ENCODE measurements at places on chromosomes 16 and 17. TPM values are rescaled to one million over a fixed set of nuclear protein-coding genes. Genes with fewer than 3 reads are reported as not detected.

CFAP97D1 gene
- not detected for polyA plus RNA-seq

KRTAP9-9 gene
- polyA plus RNA-seq: not detected

OTOP3 gene
- not detected for polyA plus RNA-seq

PRSS8 gene
- not detected for polyA plus RNA-seq

TMED6 gene
- polyA plus RNA-seq: 0.13 TPM

TBC1D3K gene
- not detected for polyA plus RNA-seq

RHBDL3 gene
- polyA plus RNA-seq: 0.04 TPM

LRRC37A gene
- polyA plus RNA-seq: 3.0 TPM

TMEM219 gene
- polyA plus RNA-seq: 146 TPM

BRIP1 gene
- 6.2 TPM for polyA plus RNA-seq

KCNH4 gene
- 0.02 TPM for polyA plus RNA-seq

DNA sequence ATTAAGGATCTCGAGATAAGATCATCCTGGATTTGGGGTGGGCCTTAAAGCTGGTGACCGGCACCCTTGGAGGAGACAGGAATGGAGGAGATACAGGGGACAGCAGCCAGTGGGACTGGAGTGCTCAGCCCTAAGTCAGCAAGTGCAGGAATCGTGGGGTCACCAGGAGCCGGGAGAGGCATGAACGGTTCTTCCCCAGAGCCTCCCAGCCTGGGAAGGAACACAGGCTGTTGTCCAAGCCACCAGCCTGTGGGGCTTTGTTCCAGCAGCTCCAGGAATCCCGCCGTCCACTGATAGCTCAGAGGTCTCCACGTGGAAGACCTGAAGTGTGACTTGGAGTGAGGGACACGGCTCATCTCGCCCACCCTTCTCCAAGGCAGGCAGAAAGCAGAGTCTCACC, 2.5 kb upstream of the WDR45B start:
- DNase-seq: no peak

- no peak for DNase-seq
These were observed 6.0 kb downstream of the STAC2 start for GRCh38 chr17:39219647-39220154.

DNA sequence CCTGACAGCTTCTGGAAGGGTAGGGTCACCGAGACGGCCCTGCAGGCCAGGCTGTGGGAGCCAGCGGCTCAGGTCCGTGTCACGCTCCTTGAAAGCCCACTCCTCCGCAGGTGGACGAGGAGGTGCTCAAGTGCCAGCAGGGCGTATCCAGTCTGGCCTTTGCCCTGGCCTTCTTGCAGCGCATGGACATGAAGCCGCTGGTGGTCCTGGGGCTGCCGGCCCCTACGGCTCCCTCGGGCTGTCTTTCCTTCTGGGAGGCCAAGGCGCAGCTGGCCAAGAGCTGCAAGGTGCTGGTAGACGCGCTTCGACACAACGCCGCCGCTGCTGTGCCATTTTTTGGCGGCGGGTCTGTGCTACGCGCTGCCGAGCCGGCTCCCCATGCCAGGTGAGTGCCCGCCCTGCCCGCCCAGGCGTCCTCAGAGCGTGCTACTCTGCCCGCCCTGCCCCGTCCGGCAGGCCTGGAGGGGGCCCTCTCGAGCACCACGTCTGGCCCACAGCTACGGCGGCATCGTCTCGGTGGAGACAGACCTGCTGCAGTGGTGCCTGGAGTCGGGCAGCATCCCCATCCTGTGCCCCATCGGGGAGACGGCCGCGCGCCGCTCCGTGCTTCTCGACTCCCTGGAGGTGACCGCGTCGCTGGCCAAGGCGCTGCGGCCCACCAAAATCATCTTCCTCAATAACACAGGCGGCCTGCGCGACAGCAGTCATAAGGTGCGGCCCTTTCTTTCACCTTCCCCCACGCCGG, 1.3 kb downstream of the NAGS start:
- DNase-seq: no peak

- DNase-seq: no peak
These were observed at the start of gene CCR7 for GRCh38 chr17:40564883-40565768. CCR7 (minus strand) TSS chr17:40565472; CDS start chr17:40565409, 63 bp downstream.

DNA sequence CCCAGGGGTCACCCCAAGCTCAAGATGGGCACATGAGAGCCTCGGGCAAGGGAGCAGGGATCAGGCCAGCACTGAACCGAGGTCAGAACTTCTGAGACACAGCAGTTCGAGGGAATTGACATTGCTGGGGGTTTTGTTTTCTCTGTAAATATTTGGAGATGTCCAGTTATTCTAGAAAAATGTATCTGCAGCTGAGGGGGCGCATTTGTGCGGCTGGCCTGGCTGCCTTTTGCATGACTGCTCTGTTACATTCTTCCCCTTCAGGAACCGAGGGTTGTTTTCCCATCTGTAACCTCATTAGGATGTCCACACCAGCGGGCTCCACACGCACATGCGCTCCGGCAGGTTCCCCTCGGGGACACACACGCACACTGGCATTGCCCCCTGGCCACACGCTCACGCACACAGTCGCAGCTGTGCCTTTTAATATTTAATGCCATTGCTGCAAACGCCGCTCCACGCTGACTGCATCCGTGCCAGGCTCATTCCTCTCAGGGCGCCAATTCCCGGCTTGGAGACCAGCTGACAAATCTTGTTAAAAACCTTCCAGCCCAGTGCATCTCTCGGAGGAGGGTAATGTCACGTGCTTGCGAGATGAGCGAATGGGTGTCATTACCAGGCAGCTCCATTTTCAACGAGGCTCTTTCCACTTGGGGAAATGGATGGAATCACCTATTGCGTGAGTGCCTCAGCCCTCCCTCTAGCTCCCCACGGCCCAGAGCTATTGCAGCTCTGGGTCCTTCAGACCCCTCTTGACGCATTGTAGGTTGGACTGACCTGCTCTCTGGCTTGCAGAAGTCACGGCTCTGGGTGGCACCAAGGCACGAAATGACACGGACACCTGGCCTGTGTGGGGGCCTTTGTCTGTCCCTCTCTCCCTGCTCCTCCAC, 13.1 kb downstream of the CCR7 start:
- DNase-seq: peak; percentile 97

- DNase-seq: no peak
These were observed 21.5 kb upstream of the KCNJ16 start for GRCh38 chr17:70053241-70054234.

DNA sequence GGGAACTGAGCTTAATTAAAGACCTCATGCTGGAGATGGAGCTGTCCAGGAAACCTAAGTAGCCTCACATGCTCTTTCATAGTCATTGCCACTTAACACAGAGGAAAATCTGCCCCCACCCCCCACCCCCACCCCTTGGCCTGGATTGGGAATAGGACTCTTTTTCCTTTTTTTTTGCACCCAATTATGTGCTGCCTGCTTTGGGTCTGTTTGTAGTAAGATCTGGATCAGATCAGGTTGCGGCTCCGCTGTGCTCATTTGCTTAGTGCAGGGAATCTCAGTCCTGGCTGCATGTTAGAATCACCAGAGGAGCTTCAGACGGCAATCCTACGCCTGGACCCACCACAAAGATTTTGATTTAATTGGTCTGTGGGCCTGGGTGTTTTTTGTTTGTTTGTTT, 219.0 kb downstream of the UTP18 start:
- no peak for DNase-seq

GRCh38 chr16:73565263-73565662, 517.3 kb upstream of the ZFHX3 start:
- DNase-seq: no peak

GRCh38 chr16:30131869-30132475, 9.0 kb upstream of the MAPK3 start:
- no peak for DNase-seq

DNA sequence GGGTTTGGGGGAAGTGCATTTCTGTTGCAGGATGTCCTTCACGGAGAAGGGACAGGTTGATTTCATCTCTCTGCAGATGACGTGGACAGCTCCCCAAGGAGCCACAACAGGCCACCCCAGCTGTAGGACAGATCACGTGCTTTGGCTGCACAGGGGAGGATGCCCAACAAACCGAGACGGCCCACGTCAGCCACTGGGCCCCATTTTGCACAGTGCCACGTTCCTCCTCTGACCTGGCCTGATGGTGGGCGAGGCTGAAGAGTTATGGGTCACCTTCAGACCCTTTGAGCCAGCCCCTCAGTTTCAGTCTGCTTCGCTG, 9.0 kb upstream of the RHBDL3 start:
- no peak for DNase-seq

DNA sequence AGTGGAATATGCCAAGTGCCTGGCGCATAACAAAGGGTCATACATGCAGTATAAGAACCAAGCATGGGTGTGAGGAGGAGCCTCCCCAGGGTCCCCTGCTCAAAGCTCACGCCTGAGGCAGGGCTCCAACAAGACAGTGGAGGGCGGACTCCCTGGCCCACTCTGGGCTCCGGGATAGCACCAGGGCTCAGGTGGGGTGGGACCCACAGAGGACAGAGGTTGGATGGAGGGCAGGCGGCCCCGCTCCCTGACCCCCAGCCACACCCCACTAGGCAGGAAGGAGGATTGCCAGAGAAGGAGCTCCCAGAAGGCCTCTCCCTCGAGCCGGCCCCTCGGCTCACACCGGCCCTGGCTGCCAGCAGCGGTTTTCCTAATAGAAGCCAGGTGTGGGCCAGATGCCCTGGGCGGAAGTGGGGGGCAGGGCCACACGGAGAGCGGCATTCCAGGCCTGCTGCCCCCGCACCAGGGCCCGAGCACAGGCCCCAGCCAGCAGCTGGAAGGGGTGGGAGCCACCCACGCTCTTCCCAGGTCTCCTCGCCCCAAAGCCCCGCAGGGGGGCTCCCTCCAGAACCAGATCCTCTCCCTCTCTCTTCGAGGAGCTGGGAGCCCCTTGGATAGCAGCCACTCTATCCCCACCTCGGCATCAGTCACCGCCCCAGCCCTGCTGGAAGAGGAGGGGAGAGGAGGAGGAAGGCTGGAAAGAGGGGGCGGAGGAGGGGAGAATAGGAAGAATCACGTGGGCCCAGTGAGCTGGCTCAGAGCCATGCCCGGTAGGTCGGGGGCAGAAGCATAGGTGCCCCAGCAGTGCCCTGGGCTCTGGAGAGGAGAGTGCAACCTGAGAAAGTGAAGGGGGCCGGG, 21.0 kb downstream of the VASN start:
- no peak for DNase-seq

GRCh38 chr16:23535901-23536300, 21.2 kb downstream of the EARS2 start:
- DNase-seq: no peak

DNA sequence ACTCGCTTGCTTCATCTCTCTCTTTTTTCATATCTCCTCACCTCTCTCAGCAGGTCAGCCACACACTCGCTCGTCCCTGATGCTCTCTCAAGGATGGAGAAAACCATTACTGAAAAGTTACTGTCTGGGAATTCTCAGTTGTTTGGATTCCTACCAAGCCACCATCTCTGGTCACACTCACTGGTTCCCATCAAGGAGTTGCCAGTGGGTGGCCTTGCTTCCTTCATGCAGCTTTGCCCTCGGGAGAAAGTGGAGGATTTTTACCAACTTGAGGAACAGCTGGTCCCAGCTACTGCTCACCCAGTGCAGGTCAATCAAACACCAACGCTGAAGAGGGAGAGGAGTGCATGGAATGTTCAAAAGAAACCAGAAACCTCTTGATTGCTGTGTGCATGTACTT, 25.3 kb downstream of the MEOX1 start:
- no peak for DNase-seq

- DNase-seq: no peak
These were observed 3.2 kb downstream of the ARHGAP17 start for GRCh38 chr16:25011891-25012514.

- DNase-seq: no peak
These were observed 9.2 kb downstream of the CA5A start for GRCh38 chr16:87927195-87927562.

GRCh38 chr16:2924901-2925755, 13.4 kb downstream of the FLYWCH1 start:
- no peak for DNase-seq

GRCh38 chr17:78523934-78524655, 53.1 kb downstream of the DNAH17 start:
- DNase-seq: no peak

Measured in BJ (cell line).